ENCODE measurements at places on chromosomes 6 and 20.
A peak's percentile ranks its signal among the peaks of the same experiment; 100 is the strongest.

- DNase-seq: no peak
These were observed 438.4 kb upstream of the SPTLC3 start for GRCh38 chr20:12570371-12570770.

DNA sequence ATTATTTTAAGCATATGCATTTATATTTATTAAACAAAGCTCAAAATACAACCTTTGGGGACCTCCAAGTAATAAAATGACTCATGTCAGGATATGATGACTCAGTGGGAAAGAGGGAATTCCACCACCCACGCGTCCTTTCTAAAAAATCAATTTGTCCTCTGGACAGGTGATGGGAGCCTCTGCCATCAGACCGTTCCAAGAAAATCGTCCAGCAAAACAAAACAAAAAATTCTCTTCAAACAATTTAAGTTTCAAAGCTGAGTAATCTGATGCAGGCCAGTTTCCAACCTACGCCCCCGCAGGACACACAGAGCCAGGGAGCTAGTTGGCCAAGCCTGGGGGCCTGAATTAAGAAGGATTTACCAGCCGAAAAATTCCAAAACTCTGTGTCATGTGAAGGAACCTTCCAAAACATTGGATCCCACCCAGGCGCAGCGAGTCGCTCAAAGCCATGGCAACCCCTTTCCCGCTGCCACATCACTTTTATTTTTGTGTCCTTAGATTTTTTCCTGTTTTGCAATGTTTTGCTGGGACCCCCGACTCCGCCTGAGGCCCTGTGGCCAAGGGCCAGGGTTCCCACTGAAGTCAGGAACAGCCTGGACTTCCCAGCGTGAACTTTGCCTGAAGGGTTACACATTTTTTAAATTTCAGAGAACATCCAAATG is 95.3 kb downstream of the NFATC2 start:
- DNase-seq: peak; percentile 58

DNA sequence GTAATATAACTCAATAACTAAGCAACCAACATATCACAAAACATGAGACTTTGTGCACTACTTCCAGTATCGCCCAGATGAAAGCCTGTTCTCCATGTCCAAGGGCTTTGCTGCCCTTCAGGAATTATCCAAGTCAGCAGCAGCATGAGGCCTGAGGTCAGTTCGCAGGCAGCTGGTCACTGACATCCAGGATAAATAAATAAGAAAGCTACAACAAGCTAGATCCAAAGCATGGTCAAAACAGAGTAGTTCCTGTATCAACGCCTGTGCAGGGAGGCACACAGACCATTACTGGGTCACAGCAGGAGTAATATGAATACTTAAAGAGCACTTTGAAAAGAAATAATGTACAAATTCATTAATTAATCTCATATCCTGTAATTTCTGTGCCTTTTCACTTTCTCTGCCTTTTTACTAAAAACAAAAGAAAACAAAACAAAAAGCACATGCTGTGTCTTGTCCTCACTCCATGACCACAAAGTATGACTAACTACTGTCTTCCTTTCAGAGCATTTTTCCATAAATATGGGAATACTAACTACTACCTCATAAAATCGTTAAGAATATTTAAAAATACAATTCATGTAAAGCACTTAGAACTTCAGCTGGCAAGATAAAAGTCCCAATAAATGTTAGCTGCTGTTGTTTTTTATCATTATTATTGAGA is 374.9 kb upstream of the IRAK1BP1 start:
- no peak for DNase-seq

DNA sequence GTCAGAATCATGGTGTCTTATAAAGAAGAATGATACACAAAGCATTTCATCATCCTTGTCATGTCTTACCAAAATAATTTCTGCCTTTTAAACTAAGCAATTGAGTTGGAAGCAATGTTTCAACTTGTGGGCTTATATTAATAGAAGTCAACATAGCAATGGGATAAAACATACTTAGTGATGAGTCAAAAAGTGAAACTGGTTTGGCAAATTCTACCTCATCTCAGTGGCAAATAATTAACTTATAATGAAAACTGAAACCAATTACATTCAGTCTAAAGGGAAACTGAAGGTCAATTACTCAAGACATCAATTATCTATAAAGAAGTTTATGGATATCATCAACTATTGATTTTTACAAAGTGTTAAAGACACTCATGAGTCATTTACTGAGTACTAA is 463.8 kb downstream of the BMP2 start:
- no peak for DNase-seq

Data from renal pelvis (tissue), 12 donors.